ENCODE measurements at places on chromosomes 5 and 9. TPM values are rescaled to one million over a fixed set of nuclear protein-coding genes. Genes with fewer than 3 reads are reported as not detected.

Gene BTNL8
- total RNA-seq = not detected

Gene EGR1
- 11.5 TPM for total RNA-seq

Gene SPAAR
- not detected for total RNA-seq

Gene ZNF883
- 3.7 TPM for total RNA-seq

Gene PDLIM4
- total RNA-seq = 84.2 TPM

All from myometrial cell (primary cell).